ENCODE measurements at places on chromosomes 5 and 9.

- no peak for DNase-seq
These were observed 6.7 kb upstream of the SMIM15 start for GRCh38 chr5:61168951-61169350.

DNA sequence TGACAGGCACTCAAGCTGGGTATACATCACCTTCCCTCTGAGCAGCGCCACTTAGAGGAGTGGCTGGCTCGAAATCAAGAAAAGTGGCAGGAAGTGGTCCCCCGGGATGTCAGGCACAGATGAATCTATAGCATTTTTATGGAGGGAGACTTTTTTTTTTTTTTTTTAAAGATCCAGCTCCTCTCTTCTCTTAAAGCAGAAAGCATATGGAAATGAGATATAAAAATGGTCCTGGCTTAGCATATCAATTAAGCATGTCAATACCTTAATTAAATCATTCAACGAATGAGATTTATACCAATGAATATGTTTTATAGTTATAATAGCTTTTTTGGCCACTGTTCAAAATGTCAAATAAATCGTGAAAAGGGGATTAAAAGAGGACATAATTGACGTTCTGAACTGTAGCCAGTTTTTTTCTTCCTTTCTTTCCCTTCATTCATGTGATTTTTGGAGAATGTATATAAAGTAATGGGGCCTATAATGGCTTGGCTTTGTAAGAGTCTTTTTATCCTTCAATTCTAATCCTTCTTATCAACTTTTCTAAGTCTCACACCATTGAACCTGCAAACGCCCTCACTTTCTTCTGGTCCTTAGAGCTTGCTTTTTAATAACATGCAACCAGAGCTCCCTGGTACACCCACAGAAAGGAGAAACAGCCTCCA lies 319.2 kb upstream of the PANK3 start:
- no peak for DNase-seq

- DNase-seq, result no peak
These were observed 120.6 kb downstream of the C9orf50 start for GRCh38 chr9:129500161-129500862.

- DNase-seq, result no peak
These were observed 1.0 kb downstream of the KLF9 start for GRCh38 chr9:70413464-70413798.

DNA sequence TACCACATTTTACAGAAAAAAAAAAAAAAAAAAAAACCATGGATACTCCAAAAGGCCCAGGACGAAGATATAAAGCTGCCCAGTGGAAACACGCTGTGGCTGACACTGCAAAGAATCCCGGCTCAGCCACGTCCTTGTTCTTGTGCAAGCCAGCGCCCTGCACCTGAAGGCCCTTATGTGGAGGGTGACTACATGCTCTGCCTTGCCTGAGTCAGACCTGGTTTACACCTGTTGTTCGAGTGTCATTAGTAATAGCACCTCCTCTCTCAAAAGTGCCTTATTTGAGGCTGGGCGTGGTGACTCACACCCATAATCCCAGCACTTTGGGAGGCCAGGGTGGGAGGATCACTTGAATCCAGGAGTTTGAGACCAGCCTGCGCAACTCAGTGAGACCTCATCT lies 54.3 kb upstream of the ZSWIM6 start:
- DNase-seq, result no peak

GRCh38 chr5:43997647-43998272 lies 391.5 kb downstream of the FGF10 start:
- no peak for DNase-seq

DNA sequence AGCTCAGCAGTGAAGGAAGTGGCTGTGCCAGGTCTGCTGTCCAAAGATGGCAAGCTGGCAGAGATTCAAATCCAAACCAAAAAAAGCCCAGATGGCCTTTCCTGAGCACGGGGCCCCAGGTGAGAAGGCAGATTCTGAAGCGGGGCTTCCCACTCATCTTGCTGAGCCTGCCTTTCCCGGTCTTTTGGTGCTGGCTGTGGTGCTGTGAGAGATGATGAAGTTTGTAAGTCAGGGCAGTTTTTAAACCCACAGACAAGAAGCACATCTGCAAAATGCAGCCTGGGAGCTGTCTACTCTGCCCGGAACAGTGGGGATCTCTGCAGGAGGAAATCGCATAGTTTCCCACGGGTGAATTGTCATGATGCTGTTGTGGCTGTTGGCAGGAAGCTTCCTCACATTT lies 85.0 kb upstream of the IRX4 start:
- DNase-seq, result no peak

- no peak for DNase-seq
These were observed 68.6 kb upstream of the ADAMTS2 start for GRCh38 chr5:179413711-179414458.

DNA sequence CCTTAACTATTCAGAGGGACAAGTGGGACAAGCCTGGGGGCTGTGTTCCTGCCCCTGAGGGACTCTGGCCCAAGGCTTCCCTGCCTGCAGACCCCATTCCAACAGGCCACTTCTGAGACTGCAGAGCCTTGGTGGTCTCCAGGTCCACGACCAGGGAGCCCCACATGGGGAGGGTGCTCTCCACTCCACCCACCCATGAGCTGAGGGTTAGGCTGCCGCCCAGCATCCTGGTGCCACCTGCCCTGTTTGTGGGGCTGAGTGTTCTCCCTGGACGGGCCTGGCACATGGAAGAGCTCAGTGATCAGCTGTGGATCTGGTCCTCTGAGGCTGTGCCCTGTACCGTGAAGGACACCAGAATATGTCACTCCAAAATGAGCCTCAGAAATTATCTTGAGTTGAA lies 2.5 kb upstream of the ABO start:
- no peak for DNase-seq

DNA sequence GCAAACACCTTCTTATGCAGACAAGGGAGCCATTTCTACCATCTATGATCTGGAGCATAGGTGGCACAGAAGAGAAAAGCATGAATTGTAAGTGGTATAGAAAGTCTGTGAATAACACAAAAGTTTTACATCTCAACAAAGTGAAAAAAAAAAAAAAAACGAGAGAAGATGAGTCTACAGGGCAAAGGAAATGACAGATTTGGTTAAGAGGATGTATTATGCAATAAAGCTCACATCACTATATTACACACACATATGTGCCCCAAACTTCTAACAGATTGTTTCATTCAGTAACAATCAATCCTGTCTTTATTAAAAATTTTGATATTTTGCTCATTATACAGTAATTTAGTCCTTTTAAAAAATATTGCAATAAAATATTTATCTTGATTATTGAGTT lies 49.8 kb downstream of the CERT1 start:
- no peak for DNase-seq
